ENCODE measurements at places on chromosomes 16 and 17.

DNA sequence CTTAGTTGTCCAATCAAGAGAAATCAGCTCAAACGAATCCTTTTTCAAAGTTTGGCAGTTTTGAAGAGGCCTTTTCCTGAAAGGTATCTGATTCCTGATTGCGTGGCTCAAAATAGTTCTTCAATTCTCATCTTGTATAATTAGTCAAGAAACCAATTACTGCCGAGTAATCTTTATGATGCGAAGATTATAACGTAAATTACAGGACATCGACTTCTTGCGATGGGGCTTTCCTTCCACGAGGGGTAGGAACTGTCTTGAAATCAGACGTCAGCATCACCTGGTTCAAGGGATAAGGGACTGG, 644 bp upstream of the ARL2BP start:
- DNase-seq: no peak

DNA sequence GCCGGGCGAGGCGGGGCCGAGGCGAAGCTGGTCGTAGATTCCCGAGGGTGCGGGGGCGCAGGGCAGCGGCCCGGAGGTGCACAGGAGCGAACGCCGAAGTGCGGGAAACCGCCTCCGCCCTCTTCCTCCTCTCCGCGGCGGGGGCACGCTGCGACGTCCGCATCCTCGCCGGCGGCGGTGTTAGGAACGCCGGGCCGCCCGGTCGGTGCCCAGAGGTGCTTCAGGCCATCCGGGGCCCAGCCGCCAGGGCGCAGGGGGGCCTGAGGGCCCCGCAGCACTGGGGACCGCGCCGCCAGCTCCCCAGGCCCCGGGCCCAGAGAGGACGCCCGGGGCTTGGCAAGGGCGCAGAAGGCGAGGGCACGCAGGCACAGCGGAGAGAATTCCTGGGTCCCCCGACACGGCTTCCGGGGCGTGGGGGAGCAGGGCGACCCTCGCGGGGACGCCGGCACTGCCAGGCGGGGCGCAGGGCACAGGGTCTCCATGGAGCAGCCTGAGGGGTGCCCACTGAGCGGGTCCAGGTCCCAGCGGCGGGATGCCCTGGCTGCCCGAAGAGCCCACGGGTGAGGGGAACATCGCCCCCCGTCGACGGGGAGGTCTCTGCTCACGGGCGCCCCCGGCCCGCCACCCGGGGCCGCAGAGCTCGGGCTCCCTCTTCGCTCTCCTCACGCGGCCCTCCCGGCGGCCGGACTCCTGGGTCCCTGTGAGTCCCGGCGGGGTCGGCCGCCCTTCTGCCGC, 576 bp downstream of the EPOP start:
- no peak for DNase-seq

DNA sequence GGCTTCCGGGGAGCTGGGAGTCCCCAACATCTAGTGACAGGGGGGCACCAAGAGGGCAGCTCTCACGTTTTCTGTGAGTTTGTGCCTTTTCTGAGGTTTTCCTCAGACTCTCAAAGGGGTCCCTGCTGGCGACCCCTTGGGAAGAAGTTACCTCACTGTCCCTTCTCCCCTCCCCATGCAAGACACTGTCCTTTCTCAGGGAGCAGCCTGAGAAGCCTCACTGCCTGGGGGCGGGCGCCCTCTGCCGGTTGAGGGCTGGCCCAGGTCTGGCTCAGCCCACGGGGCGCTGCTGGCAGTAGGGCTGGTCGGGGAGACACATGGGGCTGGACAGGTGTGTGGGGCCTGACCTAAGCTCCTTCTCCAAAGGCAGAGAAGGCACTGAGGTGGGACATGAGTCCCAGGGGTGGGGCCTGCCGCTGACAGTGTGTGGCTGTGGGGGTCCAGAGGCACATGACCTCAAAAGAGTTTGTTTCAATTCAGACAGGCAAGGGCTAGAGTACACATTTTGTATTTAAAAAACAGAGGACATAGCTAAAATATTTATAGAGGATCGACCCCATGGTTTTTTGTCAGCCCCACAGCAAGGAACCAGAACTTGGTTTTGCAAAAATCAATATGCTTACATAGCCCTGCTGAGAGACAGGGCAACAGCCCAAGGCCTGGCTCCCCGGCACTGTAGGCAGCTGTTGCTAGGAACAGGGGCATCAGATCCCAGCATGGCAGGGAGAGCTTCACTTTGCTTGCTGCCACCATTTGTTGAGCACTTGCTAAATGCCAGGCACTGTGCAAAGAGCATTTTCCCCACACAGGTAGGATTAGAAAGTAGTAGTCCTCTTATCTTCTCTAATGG, 18.5 kb upstream of the ALDH3A1 start:
- DNase-seq: peak; percentile 66

DNA sequence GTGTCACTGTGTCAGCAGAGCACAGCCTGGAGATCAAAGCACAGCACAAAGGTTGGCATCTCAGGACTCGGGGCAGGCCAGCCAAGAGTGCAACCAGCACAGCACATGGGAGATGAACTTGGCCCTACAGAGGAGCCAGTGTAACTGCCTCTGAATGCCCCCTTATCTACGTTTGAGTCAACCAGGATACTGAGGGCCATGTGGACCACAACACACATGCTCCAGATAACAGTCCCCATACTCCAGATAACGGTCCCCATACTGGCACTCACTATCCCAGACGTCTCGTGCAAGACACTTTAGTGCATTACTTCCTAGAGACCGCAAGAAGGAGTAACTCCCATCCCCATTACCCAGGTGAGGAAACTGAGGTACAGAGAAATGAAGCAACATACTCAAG, 88.2 kb downstream of the XYLT1 start:
- no peak for DNase-seq

DNA sequence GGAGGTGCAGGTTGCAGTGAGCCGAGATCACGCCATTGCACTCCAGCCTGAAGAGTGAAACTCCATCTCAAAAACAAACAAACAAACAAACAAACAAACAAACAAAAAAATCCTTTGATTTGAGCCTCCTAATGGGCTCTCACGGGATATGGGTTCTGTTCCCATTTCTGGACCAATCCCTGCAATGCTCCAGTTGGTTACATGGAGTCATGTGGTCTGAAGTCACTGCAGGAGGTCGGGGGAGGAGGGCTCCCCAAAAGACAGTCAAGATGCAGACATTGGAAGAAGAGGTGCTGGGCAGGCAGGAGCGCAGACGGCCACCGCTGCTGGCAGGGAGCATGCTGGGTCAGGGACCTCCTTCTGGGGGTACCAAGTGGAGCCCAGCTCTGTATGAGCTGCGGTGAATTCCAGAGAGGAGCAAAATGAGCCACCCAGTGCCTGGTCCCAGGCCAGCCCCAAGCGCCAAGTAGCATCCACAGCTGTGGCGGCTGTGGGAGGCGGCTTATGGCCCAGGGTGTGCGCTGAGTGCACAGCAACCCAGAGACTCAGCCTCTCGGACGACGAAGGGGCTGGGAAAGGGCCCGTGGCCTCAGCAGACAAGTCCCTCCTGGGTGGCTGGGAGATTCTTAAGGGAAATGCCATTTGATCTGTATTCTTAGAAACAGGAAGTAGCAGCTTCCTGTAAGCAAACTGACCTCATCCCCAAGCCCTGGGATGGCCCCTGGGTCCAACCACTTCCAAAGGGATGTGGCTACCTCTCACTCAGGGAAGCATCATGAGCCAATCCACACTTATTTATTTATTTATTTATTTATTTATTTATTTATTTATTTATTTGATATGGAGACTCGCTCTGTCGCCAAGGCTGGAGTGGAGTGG, 19.6 kb upstream of the ATP2A3 start:
- DNase-seq: no peak

- no peak for DNase-seq
These were observed 29.9 kb downstream of the PEMT start for GRCh38 chr17:17561408-17562145.

All from stimulated activated CD8-positive, alpha-beta memory T cell treated with anti-CD3 and anti-CD28 coated beads, Interleukin-7, amount 100 ng/mL, for 1 hour (primary cell).